MM.1S (cell line): ENCODE measurements at places on chromosomes 13 and 19.
A peak's percentile ranks its signal among the peaks of the same experiment; 100 is the strongest.

DNA sequence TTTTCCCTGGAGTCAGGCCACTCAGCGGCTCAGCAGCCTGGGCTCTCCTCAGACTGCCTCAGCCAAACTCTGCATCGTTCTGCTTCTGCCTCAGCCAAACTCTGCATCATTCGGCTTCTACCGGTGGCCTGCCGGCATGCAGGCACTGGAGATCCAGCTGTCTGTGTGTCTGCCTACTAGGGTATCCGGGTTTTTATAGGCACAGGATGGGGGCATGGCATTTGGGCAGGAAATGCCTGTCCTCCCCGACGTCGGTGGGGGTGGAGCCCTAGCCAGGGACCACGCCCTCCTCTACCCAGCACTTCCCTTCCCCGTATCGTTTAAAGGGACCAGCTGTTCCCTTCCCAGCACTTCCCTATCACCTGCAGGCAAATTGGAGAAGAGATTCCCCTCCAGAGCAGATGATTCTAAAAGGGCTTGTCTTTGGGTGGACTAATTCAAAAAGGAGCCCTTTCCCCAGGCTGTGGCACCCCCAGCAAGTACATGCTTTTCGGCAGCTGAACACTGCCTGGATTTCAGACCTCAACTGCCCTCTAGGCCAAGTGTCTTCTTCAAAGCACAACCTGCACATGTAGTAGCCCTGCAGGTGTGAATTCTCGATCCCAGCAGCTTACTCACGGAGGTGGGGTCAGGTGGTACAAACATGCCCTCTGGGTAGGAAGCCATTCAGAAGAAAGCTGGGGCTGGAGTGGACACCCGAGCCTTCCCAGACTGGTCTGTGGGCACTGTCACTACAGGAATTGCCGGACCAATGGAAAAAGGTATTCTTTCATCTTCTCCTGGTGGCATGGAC is 25.4 kb upstream of the GPR12 start:
- DNase-seq = peak; percentile 78

DNA sequence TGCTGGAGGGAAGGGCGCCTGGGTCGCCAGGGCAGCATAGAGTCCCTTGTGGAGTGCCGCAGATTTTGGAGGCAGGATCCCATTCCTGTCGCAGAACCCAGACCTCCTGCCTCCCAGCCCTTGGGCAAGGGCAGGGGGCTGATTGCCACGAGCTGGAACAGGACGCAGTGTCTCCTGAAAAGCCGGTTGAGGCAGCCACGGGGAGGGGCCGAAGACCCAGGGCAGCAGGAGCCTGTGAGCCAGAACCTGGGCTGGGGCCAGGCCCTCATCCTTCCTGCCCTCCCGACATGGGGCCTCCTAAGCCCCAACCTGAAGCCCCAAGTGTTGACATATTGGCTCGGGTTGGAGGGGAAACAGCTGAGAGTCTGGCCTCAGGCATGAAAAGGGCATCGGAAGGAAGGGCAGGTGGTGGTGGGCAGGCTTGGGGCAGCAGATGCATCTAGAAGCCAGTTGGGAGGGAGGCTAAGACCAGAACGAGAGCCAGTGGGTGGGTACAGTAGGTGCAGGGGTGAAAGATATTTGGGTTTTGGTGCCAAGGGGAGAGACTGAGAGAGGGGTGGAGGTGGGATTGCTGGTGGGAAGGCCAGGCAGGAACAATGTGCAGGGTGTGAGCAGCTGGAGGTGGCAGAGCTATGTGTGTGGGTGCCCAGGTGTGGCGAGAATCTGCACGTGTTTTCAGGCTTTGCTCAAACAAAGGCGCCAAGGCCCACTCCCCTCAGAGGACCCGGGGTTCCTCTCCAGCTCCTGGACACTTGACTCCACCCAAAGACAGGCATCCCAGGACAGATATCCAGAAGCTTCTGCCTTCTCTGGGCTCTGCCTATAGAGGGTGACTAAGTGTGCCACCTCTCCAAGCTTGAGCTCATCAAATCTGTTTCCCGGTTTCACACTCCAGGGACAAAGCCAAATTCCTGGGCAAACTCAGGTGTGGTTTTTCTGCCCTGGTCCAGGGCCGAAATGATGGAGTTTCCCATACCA is 1.4 kb upstream of the SBSN start:
- no peak for DNase-seq

DNA sequence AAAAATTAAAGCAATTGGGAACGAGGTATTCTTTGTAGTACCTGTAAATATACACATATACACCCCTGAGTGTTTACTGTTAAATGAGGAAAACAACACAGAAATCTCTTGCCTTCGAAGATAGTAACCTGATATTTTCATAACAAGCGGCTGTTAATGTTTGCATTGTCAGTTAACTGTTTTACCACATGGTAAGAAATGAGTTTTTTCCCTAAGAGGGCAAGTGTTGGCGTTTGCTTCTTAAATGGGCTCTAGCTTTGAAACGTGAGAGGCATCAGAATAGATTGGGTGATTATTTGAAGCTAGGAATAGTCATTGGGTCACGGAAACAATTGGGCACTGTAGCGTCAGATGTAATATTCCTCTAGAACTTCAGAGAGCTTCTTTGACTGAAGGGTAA is 22.0 kb upstream of the UPF3A start:
- peak; percentile 49 for DNase-seq

GRCh38 chr13:76271728-76272232 is 614.4 kb downstream of the KCTD12 start:
- no peak for DNase-seq

DNA sequence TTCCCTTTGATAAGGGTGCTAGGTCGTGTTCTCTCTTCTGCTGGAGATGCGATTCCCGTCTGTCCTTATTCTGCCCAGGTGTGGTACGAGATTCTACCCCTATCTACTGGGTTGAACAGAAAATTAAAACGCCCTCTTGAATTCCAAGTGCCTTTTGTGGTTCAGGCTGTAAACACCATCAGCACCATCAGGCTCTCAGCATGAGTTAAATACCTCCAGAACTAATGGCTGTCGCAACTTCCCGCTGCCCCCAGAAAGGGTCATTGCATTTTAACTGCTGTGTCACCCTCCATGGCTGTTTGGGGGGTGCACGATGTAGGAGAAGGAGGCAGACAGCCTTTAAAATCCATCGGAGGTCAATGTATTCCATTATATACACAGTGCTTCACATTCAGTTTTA is 177.4 kb downstream of the OXGR1 start:
- DNase-seq = no peak

DNA sequence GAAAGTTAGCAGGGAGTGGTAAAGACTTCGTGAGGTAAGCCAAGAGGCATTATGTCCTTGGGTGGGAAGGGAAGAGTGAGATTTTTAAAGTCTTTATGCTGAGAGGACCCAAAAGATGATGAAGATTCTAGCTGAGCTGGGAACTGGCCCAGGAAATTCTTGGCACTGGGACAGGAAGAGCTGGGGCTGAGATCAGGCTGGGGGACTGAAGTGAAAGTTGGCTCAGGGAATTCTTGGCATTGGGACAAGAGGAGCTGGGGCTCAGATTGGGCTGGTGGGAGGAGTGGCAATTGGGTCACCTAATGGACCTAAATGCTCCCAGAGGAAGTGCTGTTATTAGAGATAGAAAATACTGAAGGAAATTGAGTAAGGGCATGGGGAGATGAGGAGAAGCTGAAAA is 8.8 kb downstream of the SCEL start:
- DNase-seq = no peak

GRCh38 chr19:46478356-46478986 is 7.1 kb upstream of the PNMA8A start:
- DNase-seq = no peak

DNA sequence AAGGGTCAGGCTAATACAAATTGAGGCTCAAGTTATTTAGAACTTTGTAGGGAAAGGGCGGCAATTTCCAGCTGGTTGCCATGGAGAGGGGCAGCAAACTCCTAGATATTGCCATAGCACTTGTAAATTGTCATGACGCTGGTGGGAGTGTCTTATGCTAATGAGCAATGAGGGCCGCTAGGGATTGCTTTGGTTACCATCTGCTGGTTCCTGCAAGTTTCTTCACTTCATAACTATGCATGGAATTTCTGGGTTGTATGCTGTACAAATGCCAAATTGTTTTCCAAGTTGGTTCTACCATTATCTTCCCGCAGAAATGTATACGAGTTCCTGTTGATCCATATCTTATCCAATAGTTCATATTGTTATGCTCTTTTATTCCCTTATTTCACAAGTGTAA is 1339.4 kb downstream of the EFNB2 start:
- DNase-seq = no peak

DNA sequence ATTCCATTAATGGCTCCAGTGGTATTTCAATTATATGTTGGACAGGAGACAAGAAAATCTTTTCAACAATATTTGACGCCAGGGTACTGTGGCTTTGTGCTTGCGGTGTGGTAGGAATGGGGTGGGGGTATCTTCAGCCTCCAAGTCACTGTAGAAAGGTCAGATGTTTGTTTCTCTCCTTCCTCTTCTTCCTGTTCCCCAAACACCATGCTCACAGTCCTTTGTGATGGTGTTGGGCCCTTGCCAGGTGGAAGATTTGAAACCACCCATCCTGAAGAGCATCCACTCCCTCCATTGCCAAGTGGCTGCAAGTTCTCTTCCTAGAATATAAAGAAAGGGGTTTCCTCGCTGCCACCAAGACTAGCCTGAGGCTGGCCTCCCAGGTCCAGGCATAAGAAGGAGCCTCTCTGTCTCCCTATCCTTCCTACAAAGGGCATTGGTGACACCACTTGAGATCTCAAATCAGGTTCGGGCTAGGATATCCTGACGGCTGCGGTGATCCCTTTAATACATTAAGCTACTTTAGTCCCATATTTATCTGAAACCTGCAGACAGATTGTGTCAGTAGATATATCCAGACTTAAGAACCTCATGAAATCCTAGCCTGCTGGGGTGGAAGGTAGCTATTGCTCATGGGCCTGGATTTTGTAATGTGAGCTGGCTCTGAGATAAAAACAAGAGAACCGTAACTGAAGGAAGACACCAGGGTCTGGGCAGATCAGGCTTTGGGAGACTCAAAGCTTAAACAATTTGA is 64.3 kb upstream of the SIAH3 start:
- no peak for DNase-seq

GRCh38 chr19:41994994-41995958 is 1.2 kb upstream of the ATP1A3 start:
- no peak for DNase-seq

GRCh38 chr19:46344363-46344762 is 2.5 kb upstream of the PPP5C start:
- no peak for DNase-seq

- no peak for DNase-seq
Observed at GRCh38 chr19:30059741-30060457, 117.9 kb downstream of the URI1 start.

DNA sequence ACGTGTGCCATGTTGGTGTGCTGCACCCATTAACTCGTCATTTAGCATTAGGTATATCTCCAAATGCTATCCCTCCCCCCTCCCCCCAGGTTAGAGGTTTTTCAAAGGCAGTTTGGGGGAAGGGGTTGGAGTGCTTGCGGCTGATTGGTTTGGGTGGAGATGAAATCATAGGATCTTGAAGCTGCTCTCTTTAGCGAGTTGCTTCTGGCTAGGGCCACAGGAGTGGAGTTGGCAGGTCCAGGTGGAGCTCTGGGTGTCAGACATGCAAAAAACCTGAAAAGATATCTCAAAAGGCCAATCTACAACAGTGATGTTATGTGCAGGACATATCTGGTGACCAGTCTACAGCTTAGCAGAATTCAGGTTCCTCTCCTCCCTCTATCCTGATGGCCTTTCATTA is 32.6 kb upstream of the CXCL17 start:
- DNase-seq = no peak

DNA sequence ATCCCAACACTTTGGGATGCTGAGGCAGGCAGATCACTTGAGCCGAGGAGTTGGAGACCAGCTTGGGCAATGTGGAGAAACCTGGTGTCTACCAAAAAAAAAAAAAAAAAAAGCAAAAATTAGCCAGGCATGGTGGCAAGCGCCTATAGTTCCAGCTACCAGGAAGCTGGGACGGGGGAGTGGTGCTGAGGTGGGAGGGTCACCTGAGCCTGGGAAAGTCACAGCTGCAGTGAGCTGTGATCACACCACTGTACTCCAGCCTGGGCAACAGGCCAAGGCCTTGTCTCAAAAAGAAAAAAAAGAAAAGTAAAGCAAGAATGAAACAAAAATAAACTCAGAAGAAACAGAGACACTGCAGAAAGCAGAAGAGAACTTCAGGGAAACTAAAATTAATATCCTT is 31.6 kb downstream of the MTRF1 start:
- DNase-seq = no peak

DNA sequence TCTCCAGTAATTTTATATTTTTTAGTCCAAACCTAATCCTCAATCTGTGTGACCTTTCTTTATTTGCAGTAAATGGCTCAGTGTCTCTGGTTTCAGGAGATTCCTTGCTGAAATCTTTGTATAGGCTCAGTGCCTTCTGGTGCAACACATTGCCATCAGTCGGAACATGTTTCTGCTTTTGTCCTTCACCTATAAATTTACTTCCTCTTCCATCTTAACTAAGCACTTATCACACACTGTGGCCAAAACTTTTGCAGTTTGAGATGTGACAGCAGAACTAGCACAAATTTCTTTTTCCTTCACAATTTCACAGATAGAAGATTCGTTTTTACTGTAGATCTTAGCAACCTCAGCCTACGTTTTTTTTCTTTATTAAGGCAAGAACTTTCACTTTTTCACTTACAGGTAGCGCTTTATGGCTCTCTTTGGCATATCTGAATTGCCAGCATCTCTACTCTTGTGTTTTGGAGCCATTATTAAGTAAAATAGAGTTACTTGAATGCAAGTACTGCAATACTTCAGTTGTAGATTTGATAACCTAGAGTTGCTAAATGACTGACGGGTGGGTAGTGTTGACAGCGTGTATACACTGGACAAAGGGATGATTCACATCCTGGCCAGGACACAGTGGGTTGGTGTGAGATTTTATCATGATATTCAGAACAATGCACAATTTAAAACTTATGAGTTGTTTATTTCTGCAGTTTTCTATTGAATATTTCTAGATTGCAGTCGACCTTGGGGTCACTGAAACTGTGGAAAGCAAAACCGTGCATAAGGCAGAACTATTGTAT is 44.3 kb downstream of the NDFIP2 start:
- DNase-seq = no peak

GRCh38 chr13:109880371-109881346 is 94.3 kb upstream of the IRS2 start:
- DNase-seq = no peak

DNA sequence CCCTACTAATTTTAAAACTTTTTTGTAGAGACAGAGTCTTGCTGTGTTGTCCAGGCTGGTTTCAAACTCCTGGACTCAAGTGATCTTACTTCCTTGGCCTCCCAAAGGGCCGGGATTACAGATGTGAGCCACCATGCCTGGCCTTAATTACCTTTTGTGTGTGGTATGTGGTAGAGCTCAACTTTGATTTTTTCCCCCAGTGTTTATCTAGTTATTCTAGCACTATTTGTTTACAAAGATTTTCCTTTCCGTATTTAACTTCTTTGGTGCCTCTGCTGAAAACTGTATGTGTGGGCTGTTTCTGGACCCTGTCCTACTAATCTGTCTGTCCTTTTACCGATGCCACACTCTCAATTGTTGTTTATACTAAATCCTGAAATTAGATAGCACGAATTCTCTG is 9.4 kb upstream of the ERCC5 start:
- DNase-seq = no peak

- DNase-seq = no peak
Observed at GRCh38 chr13:79311386-79311785, 94.7 kb downstream of the RBM26 start.
